Kidney (tissue), 22 donors: ENCODE measurements at places on chromosomes 6 and 20. TPM values are rescaled to one million over a fixed set of nuclear protein-coding genes. Genes with fewer than 3 reads are reported as not detected.

- DNase-seq = no peak
- no peaks in the 10 kb centered on the region for H3K36me3 ChIP-seq
- H3K27ac ChIP-seq = no peak overlapping the region
These were observed 11.4 kb downstream of the TJAP1 start for GRCh38 chr6:43488667-43489276.

DNA sequence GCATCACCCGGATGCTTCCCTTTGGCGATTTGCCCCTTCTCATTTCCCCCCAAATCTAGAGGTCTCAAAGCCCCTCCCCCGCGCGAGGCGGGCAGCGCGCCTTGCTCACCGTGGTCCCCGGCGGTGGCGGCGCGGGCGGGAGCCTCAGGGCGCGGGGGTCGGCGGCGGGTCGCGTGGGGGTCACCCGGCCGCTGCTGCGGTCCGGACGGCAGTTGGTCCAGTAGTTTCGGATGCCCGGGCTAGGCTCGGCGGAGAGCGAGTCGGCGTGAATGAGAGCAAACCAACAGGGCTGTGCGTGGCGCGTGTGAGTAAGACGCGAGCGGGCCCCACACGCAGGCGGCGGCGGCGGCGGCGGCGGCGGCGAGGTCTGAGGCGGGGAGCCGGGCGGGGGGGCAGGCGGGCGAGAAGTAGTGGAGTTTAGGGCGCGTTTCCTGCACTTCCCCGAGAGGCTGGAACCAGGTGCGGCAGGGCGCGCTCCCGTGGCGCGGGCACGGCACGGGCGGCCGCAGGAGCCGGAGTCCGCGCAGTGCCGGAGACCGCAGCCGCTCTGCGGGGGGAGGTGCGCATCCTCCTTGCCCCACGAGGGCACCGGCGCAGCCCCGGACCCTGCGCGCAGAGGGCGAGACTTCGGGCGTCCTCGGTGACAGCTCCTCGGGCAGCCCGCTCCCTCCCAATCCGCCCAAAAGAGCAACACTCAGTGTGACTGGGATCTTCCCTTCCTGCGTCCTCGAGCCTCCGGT lies 567 bp downstream of the HS3ST5 start:
- peak overlapping the region; percentile 43 for H3K4me3 ChIP-seq
- no peak overlapping the region for H3K27ac ChIP-seq
- no peaks in the 10 kb centered on the region for H3K36me3 ChIP-seq
- peak; percentile 42 for DNase-seq

DNA sequence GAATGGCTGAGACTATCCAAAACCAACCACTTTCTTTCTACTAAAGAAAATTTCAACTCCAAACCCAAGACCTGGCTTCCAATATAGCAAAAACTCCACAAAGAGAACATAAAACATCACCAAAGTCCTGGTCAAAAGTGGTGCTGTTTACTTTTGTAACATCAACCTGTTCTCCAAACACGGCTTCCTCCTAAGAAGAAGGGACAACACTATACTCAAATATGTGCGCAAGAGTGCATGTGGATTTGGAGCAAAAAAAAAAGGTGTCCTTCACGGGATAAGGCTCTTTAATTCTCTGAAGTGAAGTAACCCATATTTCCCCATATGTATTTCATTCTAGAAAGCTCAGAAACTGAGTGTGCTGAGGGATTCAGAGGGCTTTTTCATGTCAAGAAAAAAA lies 6.6 kb downstream of the B4GALT5 start:
- H3K4me3 ChIP-seq = no peak overlapping the region
- no peak for DNase-seq
- H3K27me3 ChIP-seq = no peaks in the 10 kb centered on the region
- peak overlapping the region; percentile 78 for H3K27ac ChIP-seq
- no peaks in the 10 kb centered on the region for H3K36me3 ChIP-seq

DNA sequence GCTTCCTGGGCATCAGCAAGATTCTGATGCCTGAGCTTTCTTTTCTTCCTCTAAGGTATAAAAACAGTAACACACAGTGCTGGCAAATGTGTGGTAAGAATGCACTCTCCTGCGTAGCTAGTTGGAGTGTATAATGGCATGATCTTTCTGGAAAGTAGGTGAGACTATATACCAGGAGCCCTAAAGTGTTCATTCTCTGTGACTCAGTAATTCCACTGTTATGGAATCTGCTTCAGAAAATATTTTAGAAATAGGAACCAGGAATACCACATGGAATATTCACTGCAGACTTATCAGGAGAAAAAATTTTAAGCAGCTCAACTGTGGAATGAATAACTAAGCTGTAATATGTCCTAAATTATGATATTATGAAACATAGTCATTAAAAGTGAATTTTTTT lies 16.9 kb upstream of the CSE1L start:
- DNase-seq = no peak
- no peak overlapping the region for H3K27ac ChIP-seq
- no peaks in the 10 kb centered on the region for H3K27me3 ChIP-seq
- peaks cover 32% of the 10 kb centered on the region for H3K36me3 ChIP-seq

- no peak overlapping the region for H3K27ac ChIP-seq
- H3K4me3 ChIP-seq = no peak overlapping the region
- no peaks in the 10 kb centered on the region for H3K4me1 ChIP-seq
- DNase-seq = no peak
- no peaks in the 10 kb centered on the region for H3K27me3 ChIP-seq
These were observed 198.4 kb downstream of the SYNDIG1 start for GRCh38 chr20:24667689-24668383.

DNA sequence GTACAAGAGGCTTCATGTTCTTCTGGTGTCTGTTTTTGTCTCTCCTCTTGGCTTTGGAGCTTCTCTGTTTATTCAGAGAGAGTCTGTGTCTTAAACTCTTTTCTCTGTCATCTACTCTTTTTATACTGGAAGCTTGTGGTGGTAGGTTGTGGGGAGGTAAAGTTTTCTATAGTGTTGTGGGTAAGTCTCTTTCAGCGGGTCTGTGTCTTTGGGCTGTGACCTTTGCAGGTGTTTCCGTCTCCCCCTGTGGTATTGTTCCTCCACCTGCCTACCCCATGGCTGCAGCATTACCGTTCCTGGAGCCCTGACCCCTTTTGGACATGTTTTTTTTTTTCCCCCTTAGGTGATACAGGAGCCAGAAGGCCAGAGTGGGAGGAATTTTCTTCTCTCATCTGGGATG lies 37.9 kb upstream of the FERMT1 start:
- no peaks in the 10 kb centered on the region for H3K27me3 ChIP-seq
- H3K27ac ChIP-seq = no peak overlapping the region
- H3K4me1 ChIP-seq = no peaks in the 10 kb centered on the region
- H3K4me3 ChIP-seq = no peak overlapping the region
- DNase-seq = no peak
- H3K36me3 ChIP-seq = no peaks in the 10 kb centered on the region

DNA sequence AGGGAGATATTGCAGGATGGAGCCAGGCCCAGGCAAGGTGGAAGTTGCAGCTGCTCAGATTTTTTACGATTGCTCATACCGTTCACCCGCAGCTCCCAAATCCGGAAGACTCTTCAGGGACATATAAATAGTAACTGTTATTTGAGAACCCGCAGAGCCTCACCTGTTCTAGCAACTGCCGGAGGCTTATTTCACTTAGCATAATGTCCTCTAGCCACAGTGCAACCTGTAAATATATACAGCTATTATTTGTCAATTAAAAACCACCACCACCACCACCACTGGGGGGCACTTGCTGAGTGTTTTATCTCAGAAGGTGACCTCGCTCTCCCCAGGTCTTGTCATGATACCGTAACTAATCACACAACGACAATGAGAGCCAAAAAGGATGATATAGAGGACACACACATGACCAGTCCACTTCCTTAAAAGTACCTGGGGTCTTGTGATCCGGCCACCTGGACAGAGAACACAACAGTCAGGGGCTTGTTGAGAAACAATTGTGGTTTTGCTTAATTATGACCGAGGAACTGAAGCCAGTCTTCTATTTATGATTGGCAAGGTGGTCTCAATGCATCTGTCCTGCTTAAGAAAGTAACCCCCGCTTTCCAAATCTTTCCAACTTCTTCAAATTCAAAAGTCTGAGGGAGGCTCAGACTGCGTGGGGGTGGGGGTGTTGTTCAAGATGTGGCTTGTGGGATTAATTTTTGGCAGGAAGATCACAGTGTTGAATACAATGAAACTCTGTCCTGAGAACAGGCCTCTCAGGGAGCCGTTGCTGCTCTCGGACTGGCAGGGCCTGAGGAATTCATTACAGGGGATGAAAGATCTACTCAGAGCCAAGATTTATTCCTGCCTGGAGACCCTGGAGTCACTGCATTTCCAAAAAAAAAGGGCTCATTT lies 107.7 kb upstream of the PRND start:
- H3K27me3 ChIP-seq = no peaks in the 10 kb centered on the region
- H3K4me3 ChIP-seq = no peak overlapping the region
- H3K4me1 ChIP-seq = no peaks in the 10 kb centered on the region
- no peak for DNase-seq
- no peaks in the 10 kb centered on the region for H3K36me3 ChIP-seq
- H3K27ac ChIP-seq = no peak overlapping the region

GRCh38 chr6:28336284-28337120 lies 554 bp upstream of the ZSCAN31 start:
- no peaks in the 10 kb centered on the region for H3K36me3 ChIP-seq
- H3K4me1 ChIP-seq = peaks cover 7% of the 10 kb centered on the region
- H3K4me3 ChIP-seq = peak overlapping the region; percentile 88
- H3K27me3 ChIP-seq = no peaks in the 10 kb centered on the region
- DNase-seq = peak; percentile 89

Gene TLDC2
- total RNA-seq = 2.3 TPM

DNA sequence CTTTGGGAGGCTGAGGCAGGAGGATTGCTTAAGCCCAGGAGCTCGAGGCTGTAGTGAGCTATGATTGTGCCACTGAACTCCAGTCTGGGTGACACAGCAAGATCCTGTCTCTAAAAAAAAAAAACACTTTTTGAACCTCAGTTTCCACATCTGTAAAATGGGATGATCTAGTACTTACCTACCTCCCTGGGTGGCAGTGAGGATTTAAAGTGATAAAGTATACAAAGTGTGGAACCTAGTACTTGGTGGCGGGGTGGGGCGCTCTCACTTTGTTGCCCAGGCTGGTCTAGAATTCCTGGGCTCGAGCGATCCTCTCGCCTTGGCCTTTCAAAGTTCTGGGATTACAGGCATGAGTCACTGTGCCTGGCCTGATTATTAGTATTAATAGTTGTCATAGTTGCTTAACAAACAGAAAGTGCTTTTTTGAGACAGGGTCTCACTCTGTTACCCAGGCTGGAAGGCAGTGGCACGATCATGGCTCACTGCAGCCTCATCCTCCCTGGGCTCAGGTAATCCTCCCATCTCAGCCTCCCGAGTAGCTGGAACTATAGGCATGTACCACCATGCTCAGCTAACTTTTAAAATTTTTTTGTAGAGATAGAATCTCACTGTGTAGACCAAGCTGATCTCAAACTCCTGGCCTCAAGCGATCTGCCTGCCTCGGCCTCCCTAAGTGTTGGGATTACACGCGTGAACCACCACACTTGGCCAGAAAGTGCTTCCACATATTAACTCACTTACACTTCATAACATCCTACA lies 7.0 kb upstream of the PLTP start:
- H3K36me3 ChIP-seq = no peaks in the 10 kb centered on the region
- no peak overlapping the region for H3K4me3 ChIP-seq
- peak overlapping the region; percentile 86 for H3K27ac ChIP-seq
- peaks cover 6% of the 10 kb centered on the region for H3K4me1 ChIP-seq
- H3K27me3 ChIP-seq = no peaks in the 10 kb centered on the region
